ENCODE measurements at places on chromosomes 4 and X. TPM values are rescaled to one million over a fixed set of nuclear protein-coding genes. Genes with fewer than 3 reads are reported as not detected.

Gene TCEAL7
- total RNA-seq, result 2.1 TPM

Gene TKTL2
- not detected for total RNA-seq

- DNase-seq, result peak; percentile 56
Measured at GRCh38 chr4:5800496-5800895, 89.5 kb downstream of the EVC start.

Gene ADH7
- 1.2 TPM for total RNA-seq

Gene RAB40A
- 2.3 TPM for total RNA-seq

DNA sequence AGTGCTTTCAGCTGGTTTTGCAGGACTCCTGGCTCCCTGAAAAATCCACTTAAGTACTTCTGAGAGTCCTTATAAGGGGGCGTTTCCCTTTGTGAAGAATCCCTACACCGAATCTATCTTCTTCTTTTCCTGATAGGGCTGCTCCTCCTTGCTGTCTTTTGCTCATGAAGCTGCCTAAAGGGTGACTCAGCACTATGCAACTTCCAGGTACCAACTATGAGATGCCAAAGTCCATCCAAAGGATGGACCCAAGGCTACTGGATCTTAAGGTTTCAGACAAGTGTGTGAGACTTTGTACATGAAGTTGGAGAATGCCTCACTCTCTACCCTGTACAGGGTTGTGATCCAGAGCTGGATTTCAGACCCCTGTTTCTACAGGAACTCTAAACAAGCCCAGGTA lies 485.0 kb upstream of the FAT1 start:
- DNase-seq, result no peak

DNA sequence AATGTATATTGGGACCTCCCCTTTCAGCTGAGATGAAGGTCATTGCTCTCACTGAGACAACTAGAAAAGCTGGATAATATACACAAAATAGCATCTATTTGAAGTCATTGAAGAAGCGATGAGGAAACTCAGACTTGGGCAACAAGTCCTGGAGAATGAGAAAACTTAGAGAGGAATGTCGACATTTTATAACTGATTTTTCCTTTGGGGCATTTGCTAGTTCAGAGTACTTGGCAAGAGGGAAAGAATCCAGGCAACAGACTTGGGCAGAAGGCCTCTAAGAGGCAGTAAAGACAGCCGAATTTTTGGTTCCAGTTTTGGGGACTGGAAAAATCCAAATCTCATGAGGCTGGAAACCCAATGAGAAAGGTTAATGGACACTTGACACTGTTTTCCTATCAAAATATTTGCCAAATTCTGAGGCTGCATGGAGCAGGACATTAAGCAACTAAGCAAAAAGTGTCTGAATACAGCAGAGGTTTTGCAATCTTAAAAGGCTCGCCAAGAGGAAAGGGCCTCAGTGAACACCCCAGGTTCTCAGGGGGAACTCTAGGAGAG lies 21.0 kb upstream of the ANXA5 start:
- DNase-seq, result no peak

Gene TMSB15A
- 2.4 TPM for total RNA-seq

GRCh38 chr4:120916937-120917336 lies 5.6 kb downstream of the PRDM5 start:
- DNase-seq, result no peak

GRCh38 chr4:168769416-168769815 lies 240.6 kb downstream of the CBR4 start:
- DNase-seq, result no peak

DNA sequence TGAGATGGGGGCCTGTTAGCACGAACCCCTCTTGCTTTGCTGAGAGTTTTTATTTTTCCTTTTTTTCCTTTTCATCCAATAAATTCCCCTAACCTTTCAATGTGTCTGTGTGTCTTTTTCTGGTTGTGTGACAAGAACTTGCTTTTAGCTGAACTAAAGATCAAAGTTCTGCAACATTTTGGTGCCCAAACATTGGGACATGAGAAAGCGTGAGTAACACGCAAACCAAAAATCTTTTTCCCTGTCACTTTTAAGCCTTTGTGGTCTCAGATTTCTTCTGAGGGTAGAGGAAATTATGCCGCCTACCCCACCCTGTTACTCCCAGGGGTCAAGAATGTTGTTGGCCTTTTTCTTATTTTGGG lies 141.8 kb upstream of the CPXCR1 start:
- no peak for DNase-seq

DNA sequence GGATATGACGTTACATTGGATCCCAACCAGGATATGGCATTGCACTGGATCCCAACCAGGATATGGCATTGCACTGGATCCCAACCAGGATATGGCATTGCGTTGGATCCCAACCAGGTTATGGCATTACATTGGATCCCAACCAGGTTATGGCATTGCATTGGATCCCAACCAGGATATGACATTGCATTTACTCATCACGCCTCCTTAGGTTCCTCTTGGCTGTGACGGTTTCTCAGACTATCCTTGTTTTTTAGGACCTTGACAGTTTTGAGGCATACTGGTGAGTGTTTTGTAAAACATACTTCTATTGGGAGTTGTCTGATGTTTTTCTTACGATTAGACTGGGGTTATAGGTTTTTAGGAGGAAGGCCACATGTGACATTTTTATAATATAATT lies 5.4 kb upstream of the ACSL1 start:
- DNase-seq, result no peak

GRCh38 chrX:72042852-72043248 lies 88.9 kb downstream of the RTL5 start:
- DNase-seq, result no peak

DNA sequence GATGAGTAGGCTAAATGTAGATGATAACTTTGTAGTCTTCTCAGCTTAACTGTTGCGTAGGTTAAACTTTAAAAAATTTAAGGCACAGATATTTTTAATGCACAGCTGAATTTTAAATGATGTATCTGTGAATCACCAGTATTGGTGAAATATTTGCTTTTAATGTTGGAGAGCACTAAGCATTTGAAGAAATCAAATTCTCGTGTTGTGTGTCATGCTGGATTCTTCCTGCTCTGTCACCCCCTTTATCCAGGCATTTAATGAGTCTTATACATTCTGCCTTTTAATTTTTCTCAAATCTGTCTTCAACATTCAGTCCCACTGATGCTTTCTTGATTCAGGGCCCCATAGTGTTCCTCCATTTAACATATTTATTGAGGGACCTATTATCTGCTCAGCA lies 76.7 kb downstream of the SLC4A4 start:
- DNase-seq, result no peak

DNA sequence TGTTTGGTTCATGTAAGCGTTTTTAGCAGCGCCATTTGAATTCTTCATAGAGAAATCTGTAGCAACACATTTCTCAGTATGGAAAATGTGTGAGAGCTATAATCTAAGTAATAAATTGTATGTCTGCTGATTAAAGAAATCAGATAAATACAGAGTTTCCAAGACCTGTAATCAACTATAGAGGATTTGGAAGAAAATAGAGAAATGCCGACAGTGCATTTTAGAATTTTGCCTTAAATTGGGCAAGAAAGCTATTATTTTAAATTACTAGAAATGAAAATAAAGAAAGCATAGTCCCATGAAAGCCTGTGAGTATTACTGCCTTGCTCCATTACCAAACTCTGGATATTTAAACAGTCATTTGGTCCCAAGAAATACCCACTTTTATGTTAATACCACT lies 2.7 kb downstream of the RUFY3 start:
- no peak for DNase-seq

DNA sequence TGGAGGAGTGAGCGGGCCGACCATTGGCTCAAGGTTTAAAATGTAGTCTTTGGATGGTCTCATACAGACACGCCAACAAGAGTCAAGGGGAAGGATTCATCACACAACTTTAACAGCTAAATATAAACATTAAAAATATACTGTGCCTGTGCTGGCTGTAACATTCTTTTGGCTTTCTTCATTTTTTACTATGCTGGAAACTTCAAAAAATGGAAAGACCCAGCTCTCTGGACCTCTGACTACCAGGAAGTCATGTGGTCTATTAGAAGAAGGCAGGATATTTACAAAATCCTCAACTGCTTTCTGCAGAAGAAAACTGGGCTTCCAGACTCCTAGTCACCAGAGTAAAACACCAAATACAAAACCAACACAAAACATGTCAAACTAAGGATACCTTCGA lies 49.8 kb upstream of the KLF3 start:
- no peak for DNase-seq

Gene KLB
- 0.76 TPM for total RNA-seq

GRCh38 chr4:27149541-27150212 lies 289.0 kb downstream of the STIM2 start:
- DNase-seq, result no peak

DNA sequence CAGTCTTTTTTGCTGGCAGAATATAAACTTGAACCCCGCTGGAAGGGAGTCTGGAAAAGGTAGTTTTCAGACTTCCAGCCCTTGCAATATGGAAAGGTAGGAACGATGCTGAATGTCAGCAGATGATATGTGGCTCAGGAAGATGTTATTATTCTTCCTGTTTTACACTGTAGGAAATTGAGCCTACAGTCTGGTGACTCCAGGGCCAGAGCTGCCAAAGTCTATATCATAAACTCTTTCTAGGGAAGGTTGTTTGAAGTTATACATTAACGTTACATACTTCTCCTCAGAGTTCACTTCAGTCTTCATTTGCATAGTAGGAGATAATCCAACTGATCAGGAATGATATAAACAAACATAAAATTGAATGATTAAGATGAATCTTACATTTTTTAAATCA lies 141.3 kb downstream of the FAT4 start:
- DNase-seq, result no peak

DNA sequence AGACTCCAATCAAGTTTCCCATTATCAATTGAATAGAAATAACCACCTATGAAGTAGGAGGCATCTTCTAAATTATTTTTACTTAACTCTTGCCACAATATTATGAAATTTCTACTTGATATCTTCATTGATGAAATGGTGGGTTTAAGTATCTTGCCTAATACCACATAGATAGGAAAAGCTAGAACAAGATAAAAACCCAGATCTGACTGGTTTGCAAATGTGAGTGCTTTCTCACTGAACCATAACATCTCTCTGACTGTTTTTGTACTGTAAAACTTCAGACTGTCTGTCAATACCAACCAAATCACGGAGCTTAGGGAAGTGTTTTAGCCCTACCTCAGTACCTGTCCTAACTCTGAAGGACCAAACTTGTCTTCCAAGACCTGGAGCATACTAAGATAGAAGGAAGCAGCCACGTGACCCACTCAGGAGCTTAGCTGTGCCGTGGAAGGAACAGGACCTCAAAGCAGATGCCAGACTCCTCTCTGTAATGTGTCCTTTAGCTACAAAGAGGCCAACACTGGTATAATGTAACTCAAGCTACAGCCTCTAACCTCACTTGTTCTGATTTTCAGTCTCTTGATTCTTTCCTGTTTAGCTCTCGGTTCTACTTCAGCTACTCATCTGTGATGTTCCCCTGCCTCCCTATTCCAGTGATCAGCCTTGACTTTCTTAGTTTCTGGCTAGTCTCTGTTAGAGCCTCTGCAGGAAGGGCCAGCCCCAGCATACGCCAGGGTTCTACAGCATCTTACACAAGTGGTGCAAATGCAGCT lies 84.4 kb downstream of the LRP2BP start:
- no peak for DNase-seq

Gene FAM236C
- total RNA-seq, result not detected

- DNase-seq, result no peak
Measured at GRCh38 chrX:29044423-29045184, 457.4 kb downstream of the IL1RAPL1 start.

Gene SHOX
- total RNA-seq, result not detected

DNA sequence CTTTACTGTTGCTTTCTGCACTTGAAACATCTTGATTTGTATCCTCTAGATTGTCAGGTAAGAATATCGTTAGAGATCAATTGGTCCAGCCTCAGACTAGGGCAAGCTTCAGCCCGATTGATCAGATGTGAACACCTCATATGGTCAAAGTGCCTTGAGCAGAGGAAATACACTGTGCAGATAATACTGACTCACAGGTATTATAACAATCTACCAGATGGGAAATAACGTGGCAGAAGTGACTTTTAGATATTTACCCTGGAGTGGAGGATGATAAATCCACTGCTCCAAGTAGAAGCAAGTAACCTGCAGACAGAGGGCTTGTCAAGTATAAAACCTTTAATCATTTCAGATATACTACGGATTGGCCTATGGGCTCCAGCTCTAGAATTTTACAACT lies 17.9 kb downstream of the VEGFC start:
- no peak for DNase-seq

Gene IGFBP7
- total RNA-seq, result 152 TPM

GRCh38 chr4:41178372-41179370 lies 35.7 kb downstream of the APBB2 start:
- no peak for DNase-seq

Gene FTSJ1
- 48.5 TPM for total RNA-seq

DNA sequence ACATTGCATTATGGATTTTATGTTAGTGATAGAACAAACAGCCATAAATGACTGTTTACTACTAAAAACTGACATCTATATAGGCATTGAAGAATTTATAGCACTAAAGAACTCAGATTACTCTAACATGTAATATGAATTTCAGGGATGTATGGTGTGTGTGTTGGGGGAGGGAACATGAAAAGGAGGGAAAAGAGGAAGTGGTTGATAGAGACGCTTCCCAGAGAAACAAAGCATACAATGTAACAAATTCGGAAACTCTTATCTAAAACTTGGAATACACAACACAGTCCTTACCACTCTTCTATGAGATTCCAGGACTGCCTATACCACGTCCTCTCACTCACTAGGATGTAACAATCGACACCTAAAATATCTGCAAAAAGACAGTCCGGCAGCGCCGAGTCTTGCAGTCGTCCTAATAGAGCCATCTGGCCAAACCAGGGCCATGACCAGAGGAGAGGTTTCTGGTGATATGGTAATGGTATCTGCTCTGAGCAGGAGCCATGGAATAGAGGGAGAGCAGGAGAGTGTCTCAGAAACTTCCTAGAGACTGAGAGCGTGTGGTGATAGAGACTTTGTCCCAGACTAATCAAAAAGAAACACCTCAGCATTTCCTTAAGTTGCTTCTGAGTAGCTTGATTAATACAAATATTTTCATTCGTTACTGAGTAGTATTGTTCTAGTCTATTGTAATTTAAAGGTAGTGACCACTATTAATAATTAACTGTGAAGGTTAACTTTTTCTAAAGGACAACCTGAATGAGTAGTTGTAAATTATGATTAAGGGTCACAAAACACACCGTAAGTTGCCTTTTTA lies 251.9 kb upstream of the ETNPPL start:
- no peak for DNase-seq

GRCh38 chr4:8394061-8394519 lies 46.4 kb downstream of the ACOX3 start:
- peak; percentile 92 for DNase-seq

Gene NAP1L3
- total RNA-seq, result 2.6 TPM

DNA sequence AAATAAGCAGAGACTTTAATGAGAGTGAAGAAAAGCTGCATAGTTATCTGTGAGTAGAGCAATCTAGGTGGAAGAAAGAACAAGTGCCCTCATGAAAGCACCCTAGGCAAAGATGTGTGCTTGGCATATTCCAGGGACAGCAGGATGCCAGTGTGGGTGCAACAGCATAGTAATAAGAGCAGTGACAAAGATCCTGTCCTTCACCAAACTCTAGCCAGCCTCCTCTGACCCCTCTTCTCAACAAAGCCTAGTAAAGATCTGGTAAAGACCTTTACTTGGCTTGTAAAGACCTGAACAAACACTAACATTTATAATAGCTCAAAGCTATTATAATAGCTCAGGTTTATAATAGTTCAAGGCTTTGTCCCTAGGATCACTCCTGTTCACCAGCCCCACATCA lies 735.4 kb downstream of the PCDH7 start:
- no peak for DNase-seq

- no peak for DNase-seq
Measured at GRCh38 chr4:189367832-189368231, 572.8 kb upstream of the FRG1 start.
